Stimulated activated effector memory CD8-positive, alpha-beta T cell treated with anti-CD3 and anti-CD28 coated beads, Interleukin-12 subunit alpha, Interleukin-12 subunit beta, amount 100 ng/mL, for 72 hours (primary cell): ENCODE measurements at places on chromosomes 6 and 20.

DNA sequence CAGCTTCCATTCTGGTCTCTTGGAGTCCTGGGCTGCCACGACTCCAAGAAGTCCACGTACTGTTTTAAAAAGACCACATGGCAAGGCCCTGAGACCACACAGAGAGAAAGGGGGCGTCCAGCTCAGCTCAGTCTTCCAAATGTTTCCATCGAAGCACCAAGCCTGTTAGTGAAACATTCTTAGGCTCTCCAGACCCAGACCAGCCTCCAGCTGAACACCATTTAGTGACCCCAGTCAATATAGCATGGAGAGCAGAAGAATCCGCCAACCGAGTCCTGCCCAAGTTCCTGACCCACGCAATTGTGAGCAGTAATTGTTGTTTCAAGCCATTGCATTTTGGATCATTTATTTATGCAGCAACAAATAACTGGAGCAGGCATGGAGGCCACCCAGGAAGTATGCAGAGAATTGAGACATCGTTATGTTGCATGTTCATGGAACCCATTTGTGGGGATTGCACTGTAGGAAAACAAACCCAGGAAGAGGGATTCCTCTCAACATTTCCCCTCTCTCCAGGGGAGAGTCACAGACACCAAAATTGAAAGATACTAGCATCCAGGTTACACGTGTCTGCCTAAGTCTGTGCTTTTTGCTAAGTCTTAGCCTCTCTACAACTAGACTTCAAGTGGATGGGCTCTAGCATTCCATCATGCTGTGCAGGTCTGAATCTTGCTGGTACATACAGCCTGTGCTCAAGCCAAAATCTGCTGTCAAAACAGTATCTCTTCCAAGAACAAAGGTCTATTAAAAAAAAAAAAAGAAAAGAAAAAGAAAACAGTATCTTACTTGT lies 42.7 kb downstream of the SNRNP48 start:
- DNase-seq, result no peak

- no peak for DNase-seq
Measured at GRCh38 chr20:35274172-35275092, 3.5 kb downstream of the MMP24OS start.

DNA sequence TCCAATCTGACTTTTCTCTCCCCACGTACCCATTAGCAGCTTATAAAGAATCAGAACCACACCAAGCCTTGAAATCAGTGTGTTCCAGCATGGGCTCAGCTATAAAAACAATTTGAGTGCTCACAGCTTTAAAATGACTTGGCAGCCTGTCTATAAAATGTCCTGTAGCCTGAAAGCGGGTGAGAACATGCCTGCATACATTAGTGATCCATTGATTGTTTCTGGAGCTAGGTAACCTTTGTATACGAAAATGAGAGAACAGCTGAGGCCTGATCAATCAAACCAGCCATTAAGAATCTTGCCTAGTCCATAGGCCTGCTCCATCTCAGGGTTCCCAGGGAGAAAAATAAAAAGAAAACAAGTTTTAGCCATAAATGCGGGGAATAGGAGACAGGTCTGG lies 245.8 kb upstream of the SULF2 start:
- no peak for DNase-seq

DNA sequence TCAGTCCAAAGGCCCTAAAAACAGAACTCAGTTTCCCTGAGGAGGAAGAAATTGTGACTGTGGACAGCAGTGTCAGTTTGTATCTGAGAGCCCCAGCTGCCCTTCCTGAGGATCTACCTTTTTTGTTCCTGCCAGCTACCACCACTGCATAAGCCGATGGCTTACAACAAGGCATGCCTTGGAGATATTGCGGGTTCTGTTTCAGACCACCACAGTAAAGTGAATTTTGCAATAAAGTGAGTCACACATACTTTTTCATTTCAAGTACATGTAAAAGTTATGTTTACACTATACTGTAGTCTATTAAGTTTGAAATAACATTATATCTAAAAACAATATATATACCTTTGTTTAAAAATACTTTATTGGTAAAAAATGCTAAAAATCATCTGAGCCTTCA lies 9.6 kb upstream of the CST3 start:
- no peak for DNase-seq

DNA sequence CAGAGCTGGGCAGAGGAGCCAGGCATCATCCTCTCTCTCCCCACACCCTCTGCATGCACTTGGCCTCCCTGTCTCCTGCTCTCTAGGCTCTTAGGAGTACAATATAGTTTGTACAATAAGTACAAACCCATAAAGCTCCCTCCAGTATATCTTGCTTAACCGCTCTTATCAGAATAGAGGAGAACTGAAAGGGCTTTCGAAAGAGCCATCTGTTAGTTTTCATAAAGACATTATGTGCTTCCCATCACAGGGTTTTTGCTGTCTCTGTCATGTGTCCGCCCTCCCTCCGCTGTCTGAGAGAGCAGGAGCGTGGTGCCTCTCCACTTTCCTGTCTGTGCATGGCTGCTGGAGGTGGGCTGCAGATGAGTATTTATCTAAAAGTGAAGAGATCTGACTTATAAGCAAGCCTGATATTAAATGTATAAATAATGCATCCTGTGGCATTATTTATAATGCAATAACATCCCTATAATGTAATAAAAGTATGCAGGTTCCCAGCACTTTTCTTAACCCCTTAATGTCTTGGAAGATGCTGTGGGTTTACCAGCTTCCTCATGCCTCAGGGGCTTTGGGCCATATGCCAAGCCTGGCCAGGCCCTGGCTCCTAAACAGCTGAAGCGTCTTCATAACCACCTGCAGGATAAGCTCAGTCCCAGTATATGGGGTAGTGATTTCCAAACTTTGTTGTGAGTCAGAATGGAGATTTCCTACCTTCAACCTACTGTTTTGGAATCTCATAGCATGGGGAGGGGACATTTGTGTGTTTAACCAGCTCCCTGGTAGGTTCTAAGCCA lies 297.1 kb downstream of the DHX35 start:
- no peak for DNase-seq

DNA sequence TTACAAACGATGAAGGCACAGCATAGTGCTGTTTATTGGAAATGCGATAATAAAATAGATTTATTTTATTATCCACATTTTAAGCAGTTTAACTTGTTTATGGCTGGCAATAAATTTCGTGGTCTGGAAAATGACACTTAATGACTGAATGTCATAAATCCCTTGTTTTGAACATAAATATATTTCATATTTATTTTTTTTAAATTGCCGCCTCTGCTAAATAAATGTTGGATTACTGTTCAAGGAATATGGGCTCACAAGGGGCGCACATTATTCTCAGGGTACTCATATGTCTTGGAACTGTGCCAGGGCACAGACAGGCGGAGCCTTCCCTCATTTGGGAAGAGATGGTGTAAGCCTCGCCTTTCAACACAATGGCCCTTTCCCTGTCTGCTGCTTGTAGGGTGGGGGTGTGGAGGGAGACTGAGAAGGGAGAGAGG lies 134.3 kb downstream of the PXDC1 start:
- no peak for DNase-seq

DNA sequence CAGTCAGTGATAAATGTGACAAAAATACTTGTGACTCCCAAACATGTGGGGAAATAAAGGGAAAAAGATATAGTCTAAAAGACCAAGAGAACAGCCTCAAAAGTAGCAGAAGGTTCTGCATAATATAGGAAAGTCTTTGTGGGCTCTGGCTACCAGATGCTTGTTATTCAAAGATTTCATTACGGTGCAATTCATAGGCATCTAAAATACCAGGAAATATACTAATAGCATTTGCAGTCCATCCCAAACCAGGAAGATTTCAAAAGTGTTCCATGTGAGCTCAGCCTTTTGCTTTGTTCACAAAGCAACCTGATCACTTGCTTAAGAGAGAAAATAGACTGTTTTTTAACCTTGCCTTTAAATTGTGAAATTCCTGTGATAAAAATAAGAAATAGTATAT lies 506.7 kb upstream of the MARCKS start:
- DNase-seq, result no peak

- DNase-seq, result no peak
Measured at GRCh38 chr6:106916891-106917290, 57.6 kb downstream of the CD24 start.

GRCh38 chr6:2450546-2450945 lies 205.1 kb upstream of the GMDS start:
- no peak for DNase-seq

DNA sequence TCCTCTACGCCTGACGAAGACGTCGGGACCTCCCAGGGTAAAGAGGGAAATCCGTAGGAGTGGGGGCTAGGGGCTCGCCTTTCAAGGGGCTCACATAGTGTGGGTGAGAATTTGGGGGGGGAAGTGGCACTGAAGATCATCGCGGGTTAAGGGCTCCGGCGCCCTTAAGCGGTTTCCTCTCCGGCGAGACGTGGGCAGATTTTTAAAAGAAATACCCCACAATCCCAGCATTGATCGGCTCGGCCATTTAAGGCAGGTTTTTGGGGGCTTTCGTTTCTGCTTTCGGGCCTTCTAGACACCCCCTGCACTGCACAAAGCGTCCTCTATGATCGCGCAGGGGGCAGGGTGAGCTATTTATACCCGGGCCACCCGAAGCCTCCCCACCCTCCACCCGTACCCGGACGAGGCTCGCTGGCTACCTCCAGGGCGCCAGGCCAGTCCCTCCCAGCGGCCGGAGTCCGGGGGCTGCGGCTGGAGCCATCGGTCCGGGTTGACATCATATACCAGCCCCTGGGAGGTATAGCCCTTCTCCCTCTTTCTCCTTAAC lies 1.2 kb downstream of the NKX2-2 start:
- DNase-seq, result no peak

DNA sequence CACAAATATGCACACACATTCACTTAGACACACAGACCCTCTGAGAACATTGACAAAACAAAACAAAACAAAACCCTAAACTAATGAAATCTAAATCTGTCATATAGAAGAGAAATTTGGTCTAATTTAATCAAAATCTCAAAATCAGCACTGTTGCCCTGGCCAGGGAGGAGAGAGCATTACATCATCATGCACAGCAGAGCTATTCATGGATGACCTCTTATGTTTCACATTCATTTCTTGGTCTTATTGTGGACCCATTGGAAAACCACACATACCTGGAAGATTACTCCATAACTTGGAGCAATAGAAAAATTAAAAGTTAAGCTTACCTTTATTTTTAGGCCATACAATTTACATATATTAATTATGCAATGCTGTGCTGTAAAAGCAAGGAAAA lies 1223.6 kb upstream of the GJE1 start:
- no peak for DNase-seq

GRCh38 chr20:46773680-46774079 lies 64.2 kb downstream of the SLC2A10 start:
- DNase-seq, result no peak

GRCh38 chr20:38790200-38791053 lies 15.1 kb upstream of the PPP1R16B start:
- DNase-seq, result no peak

GRCh38 chr20:45229264-45230056 lies 8.3 kb downstream of the SEMG2 start:
- DNase-seq, result peak; percentile 74

- no peak for DNase-seq
Measured at GRCh38 chr6:105087571-105088211, 92.1 kb downstream of the POPDC3 start.

DNA sequence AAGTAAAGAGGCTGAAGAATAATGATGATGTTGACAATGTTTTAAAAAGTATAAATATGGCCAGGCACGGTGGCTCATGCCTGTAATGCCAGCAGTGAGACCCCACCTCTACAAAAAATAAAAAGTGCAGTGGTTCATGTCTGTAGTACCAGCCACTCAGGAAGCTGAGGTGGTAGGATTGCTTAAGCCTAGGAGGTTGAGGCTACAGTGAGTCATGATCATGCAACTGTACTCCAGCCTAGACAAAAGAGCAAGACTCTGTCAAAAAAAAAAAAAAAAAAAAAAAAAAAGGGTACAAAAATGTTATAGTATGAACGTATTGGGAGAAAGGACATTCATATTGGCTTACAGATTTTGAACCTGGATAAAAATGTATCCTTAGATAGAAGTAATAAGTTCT lies 543.1 kb upstream of the IRAK1BP1 start:
- no peak for DNase-seq

- DNase-seq, result no peak
Measured at GRCh38 chr6:42320762-42321161, 103.1 kb upstream of the MRPS10 start.

DNA sequence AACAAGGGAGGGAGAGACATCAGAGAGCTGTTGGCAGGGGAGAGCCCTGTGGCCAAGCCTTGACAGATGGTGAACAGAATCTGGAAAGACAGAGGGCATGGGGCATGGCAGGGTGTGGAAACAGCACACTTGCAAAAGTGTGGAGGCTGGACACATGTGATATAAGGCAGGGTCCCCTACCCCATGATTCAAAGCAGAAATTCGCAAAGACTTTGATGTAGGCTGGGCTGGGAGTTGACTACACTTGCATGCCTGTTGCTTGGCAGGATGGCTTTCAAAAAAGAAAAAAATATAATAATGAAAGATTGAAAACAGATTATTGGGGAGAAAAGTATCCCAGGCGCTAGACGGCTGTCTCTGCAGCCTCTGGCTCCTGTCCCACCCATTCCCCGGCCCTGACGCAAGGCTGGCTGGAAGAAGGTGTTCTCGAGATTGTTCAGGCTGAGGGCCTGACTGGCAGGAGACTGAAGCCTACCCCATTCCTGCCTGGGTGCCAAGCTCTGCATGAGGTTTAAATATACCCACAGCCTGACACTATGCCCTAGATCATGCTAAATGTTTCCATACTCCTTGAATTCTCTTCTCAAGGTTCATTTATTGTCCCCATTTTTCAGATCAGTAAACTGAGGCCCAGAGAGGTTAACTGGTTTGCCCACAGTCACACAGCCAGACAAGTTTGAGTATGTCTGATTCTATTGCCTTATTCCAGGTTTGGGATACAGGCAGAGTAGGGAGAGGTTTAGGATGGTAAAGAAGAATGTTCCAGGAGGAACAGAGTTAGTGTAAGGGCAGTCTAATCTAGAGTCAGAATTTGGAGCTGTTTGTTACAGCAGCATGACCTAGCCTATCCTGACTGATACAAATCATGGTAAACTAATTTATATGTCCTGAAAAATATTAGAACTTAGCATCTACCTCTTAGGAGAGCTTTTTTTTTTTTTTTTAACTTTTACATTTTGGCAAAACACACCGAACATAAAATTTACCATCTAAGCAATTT lies 23.4 kb upstream of the CCN5 start:
- no peak for DNase-seq

GRCh38 chr6:36615018-36615761 lies 21.0 kb downstream of the SRSF3 start:
- DNase-seq, result peak; percentile 67

GRCh38 chr6:146090474-146090873 lies 61.6 kb downstream of the GRM1 start:
- DNase-seq, result no peak

- DNase-seq, result no peak
Measured at GRCh38 chr6:25774120-25774715, 19.7 kb downstream of the SLC17A4 start.

- DNase-seq, result no peak
Measured at GRCh38 chr20:33630507-33630906, 31.6 kb upstream of the C20orf144 start.

- no peak for DNase-seq
Measured at GRCh38 chr6:9161731-9162130, 726.4 kb upstream of the SLC35B3 start.

DNA sequence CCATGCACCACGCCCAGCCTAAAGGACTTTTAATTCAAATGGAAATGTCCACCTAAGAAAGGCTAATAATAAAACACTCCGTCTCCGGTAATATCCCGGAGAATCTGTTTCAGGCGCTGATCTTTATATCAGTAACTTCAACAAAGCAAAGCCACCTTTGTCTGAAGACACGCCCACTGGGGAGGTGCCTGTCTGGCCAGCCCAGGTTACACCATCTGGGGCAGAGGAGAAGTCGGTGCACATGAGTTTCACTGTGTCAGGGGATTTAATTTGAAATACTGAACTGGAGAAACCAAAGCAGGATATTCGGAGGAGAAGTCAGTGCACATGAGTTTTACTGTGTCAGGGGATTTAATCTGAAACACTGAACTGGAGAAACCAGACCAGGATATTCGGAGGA lies 9.4 kb downstream of the SERPINB6 start:
- no peak for DNase-seq
